Colonic mucosa (tissue), 4 donors: ENCODE measurements at places on chromosomes 12 and 14.

DNA sequence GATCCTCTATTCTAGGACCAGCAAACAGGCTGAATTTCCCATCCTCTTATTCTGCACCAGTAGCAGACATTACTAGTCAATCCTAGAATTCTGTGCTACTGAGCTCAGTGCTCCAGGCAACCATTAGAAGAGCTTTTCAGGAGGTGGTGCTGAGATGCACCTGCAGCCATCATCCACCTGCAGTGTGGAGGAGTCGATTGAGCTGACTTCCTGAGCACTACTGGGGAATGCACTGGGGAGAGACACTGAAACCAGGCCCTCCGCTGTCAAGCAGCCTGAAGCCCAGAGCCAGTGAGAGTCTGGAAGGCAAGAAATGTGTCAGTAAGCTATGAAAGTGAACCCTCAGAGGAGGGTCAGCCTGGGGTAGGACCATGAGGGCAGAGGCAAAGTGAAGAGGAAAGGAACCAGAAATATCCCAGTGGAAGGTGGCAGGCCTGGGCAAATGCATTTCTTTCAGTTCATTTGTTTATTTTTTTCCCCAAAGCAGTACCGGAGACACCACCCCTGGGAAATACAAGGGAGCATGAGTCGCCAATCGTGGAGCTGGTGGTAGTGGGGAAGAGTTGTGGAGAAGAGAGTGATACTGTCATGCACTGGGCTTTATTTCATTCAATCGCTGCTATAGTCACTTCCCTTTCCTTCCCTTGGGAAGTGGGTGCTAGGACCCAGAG is 23.0 kb upstream of the SERPINA4 start:
- H3K4me3 ChIP-seq: no peak overlapping the region
- no peaks in the 10 kb centered on the region for H3K4me1 ChIP-seq
- no peak for DNase-seq
- H3K27me3 ChIP-seq: no peaks in the 10 kb centered on the region
- no peak overlapping the region for H3K27ac ChIP-seq

- H3K4me3 ChIP-seq: no peak overlapping the region
- no peaks in the 10 kb centered on the region for H3K36me3 ChIP-seq
- H3K4me1 ChIP-seq: no peaks in the 10 kb centered on the region
- no peak for DNase-seq
Measured at GRCh38 chr12:100867639-100868393, 73.2 kb downstream of the ANO4 start.

GRCh38 chr12:59088673-59089072 is 168.4 kb upstream of the LRIG3 start:
- no peaks in the 10 kb centered on the region for H3K36me3 ChIP-seq
- H3K27ac ChIP-seq: no peak overlapping the region
- H3K4me3 ChIP-seq: no peak overlapping the region

DNA sequence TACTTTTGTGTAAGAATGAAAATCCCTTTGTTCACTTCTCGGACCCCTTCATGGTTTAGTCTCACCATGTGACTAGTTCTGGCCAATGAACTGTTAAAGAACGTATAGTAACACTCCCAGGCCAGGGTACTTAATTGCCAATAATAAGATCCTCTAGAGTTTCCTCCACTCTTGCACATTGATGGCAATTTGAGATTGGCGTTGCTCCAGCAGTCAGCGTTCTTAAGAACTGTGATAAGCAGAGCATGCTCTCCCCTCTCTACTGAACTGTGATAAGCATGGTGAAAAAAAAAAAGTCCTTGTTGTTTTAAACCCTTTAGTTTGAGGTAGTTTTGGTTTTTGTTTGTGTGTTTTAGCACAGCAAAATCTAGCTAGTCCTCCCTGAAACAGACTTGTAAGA is 854.5 kb downstream of the SLC6A15 start:
- no peak overlapping the region for H3K4me3 ChIP-seq
- H3K36me3 ChIP-seq: no peaks in the 10 kb centered on the region
- DNase-seq: no peak
- no peaks in the 10 kb centered on the region for H3K4me1 ChIP-seq
- no peak overlapping the region for H3K27ac ChIP-seq
- H3K27me3 ChIP-seq: no peaks in the 10 kb centered on the region

- no peaks in the 10 kb centered on the region for H3K4me1 ChIP-seq
- H3K36me3 ChIP-seq: no peaks in the 10 kb centered on the region
- no peaks in the 10 kb centered on the region for H3K27me3 ChIP-seq
Measured at GRCh38 chr14:96693987-96694386, 103.2 kb upstream of the VRK1 start.

- no peaks in the 10 kb centered on the region for H3K36me3 ChIP-seq
- no peaks in the 10 kb centered on the region for H3K4me1 ChIP-seq
- no peak overlapping the region for H3K27ac ChIP-seq
- no peak overlapping the region for H3K4me3 ChIP-seq
- no peak for DNase-seq
Measured at GRCh38 chr12:118271770-118272417, 100.8 kb downstream of the TAOK3 start.

- peak overlapping the region; percentile 39 for H3K27ac ChIP-seq
- H3K4me3 ChIP-seq: no peak overlapping the region
- peaks cover 18% of the 10 kb centered on the region for H3K4me1 ChIP-seq
- H3K27me3 ChIP-seq: no peaks in the 10 kb centered on the region
Measured at GRCh38 chr14:103890821-103891666, 37.2 kb upstream of the TDRD9 start.

- no peaks in the 10 kb centered on the region for H3K36me3 ChIP-seq
- no peak overlapping the region for H3K4me3 ChIP-seq
- H3K27ac ChIP-seq: no peak overlapping the region
- H3K27me3 ChIP-seq: no peaks in the 10 kb centered on the region
- DNase-seq: no peak
- no peaks in the 10 kb centered on the region for H3K4me1 ChIP-seq
Measured at GRCh38 chr14:94041551-94042346, 15.6 kb downstream of the OTUB2 start.

DNA sequence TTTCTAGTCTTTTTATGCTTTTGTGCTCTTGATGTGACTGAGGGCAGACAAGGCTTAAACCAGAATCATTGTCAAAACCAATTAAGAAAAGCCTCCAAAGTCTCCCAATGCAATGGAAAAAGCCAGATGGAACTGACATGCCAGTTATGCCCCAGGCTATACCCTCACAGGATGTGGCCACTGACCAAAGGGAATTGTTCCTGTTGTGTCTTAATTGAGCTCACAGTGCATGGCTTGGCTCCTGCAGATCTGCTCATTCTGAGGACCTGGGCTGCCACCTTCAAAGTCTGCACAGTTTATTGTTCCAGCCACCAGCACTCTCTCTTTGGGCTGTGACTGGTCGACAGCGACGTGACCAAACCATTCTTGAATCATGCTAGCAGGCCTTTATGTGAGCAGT is 17.1 kb upstream of the BICD1 start:
- H3K4me1 ChIP-seq: no peaks in the 10 kb centered on the region
- no peak overlapping the region for H3K4me3 ChIP-seq
- H3K27me3 ChIP-seq: no peaks in the 10 kb centered on the region
- H3K36me3 ChIP-seq: no peaks in the 10 kb centered on the region

DNA sequence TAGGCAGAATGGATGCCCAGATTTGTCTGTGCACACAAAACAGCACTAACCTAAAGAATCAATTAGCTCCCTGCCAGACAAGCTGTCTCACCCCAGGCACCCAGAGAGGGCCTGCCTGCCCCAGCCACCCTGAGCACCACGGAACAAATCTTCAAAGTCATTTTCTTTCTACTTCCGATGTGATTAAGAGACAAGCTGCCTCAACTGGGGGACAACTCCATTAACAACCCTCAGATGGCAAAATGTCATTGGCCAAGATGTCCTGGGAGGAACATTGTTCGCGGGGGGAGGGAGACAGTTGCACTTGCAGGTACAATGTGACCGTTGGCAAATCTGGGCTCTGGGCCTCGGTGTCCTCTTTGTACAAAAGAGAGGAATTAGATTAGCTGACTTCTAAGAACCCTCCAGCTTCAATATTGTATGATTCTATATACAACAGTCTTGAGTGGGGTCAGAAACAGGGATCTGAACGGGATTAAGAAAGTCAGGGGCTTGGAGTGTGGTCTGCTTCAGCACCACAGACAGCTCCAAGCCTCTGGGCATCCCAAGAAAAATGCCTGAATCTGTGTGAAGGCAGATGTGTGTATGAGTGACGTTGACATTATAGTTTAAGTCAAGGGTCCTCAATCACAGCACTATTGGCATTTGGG is 42.8 kb upstream of the CMKLR1 start:
- H3K27ac ChIP-seq: no peak overlapping the region
- H3K27me3 ChIP-seq: no peaks in the 10 kb centered on the region
- DNase-seq: no peak
- H3K4me1 ChIP-seq: no peaks in the 10 kb centered on the region
- no peaks in the 10 kb centered on the region for H3K36me3 ChIP-seq

- peaks cover 5% of the 10 kb centered on the region for H3K36me3 ChIP-seq
- no peak overlapping the region for H3K27ac ChIP-seq
- no peaks in the 10 kb centered on the region for H3K27me3 ChIP-seq
Measured at GRCh38 chr12:14665354-14666348, 30.7 kb downstream of the GUCY2C start.

DNA sequence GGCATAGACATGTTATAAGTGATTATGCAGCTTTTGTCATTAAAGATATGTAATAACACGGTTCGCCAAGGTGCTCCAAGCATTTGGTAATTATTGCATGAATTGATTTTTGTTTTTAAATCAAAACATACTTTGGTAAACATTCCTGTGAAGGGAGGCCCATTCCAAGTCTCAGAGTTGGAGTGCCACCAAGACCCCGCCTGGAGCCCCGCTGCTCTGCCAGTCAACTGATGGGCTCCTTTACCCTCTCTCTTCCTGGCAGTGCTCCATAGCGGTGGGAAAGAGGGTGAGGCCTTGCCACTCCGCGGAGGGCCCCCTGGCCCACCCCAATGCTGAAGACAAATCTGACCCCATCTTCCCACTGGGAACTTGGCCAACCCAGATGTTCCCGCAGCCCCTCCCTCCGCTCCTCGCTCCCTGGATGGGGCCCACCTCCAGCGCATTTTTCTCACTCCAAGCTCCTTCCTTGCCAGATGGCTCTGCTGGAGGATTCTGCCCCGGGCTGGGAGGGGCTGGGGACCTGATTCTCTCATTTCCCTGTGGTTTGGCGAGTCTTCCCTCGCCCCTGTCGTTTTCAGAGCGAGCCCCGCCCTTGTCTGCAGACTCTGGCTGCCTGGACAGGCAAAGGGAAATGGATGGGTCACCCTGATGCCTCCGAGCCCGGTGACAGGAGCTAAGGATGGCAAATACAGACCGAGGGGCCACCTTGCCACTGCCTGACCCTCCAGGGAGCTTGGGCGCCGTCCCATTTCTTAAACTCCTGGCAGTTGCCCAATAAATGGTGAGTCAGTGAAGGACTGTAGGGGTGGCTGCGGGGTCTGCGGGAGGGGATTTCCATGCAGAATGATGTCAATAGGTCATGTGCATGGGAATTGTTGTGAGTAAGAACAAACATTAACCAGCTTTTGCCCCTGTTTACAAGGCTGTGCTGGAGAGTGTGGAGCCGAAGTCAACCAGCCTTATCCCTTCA is 9.2 kb upstream of the PAPLN start:
- no peaks in the 10 kb centered on the region for H3K4me1 ChIP-seq
- DNase-seq: peak; percentile 30
- H3K4me3 ChIP-seq: no peak overlapping the region
- H3K36me3 ChIP-seq: no peaks in the 10 kb centered on the region

DNA sequence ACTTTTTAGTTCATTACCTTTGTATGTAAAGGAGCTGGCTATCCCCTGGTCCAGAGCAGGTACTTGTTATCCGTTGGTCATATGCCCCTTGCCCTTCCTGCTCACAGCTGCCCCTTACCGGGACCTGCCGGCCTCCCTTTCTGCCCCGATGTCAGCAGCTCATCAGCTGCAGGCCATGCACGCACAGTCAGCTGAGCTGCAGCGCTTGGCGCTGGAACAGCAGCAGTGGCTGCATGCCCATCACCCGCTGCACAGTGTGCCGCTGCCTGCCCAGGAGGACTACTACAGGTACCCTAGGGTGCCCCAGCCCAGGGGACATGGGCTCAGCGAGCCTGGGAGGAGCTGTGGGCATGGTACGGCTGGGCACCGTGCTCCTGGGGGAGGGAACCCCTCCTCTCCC is 2.3 kb upstream of the RNU7-1 start:
- no peak overlapping the region for H3K27ac ChIP-seq
- no peak for DNase-seq
- no peak overlapping the region for H3K4me3 ChIP-seq
- peaks cover 14% of the 10 kb centered on the region for H3K4me1 ChIP-seq

DNA sequence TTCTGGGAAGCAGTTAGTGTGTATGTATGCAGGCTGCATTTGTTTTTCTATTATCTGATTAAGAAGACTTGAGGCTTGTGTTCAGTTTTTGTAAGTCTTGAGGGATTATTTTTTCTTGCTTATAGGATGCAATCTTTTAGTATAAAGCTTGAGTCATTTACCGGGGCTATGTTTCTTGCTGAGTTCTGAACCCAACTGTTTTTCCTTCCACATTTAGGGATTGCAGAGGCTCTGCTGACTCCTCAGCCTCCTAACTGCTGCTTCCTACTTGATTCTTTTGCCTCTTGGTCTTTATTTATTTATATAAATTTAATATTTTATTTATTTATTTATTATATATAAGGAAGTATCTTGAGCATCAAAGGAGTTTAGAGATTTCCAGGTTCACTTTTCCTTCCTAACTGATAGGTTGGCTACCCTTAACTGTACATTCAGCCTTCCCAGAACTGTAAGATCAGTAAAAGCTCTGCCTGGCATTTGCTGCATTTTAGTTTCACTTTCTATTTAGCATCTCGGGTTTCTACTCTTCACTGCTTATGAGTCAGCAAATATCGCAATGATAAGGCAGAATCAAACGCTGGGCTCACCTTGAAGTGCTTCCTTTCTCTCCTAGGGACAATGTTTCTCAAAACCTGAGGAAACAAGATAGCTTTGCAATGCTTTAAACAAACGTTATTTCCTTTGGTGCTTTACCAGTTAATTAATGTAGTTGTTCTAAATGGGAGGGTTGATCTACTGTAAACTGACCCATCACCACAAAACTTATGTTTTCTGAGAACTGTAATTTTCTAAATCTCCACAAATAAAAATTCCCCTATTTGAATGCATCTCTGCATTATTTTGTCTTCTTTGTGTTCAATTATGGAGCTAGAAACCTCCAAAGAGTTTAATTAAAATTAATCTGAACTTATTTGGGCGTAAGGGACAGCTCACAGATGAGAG is 1183.7 kb upstream of the TMEM132C start:
- no peaks in the 10 kb centered on the region for H3K27me3 ChIP-seq
- peak overlapping the region; percentile 6 for H3K4me3 ChIP-seq
- H3K27ac ChIP-seq: peak overlapping the region; percentile 13
- peak; percentile 25 for DNase-seq

GRCh38 chr12:48958049-48958388 is 732 bp upstream of the ARF3 start:
- no peak for DNase-seq
- H3K27me3 ChIP-seq: no peaks in the 10 kb centered on the region
- H3K4me3 ChIP-seq: peak overlapping the region; percentile 92
- peak overlapping the region; percentile 88 for H3K27ac ChIP-seq

DNA sequence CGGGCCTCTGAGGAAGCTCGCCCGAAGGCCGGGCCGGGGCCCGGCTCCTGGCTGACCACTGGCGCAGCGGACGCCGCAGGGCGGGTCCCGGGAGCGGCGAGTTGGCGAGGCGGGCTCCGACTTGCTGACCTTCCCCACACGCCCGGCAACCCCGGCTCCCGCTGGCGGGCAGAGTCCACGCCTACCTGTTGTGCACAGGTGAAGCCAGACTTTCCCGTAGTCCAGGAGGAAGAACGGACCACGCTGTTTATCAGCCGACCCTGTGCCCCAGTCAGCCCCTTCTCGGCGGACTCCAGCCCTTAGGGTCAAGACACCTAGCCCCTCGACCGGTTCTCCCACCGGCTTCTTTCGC is 407 bp downstream of the HEATR5A start:
- H3K36me3 ChIP-seq: no peaks in the 10 kb centered on the region
- DNase-seq: peak; percentile 87
- H3K4me3 ChIP-seq: peak overlapping the region; percentile 73
- peak overlapping the region; percentile 87 for H3K27ac ChIP-seq
- no peaks in the 10 kb centered on the region for H3K27me3 ChIP-seq
- H3K4me1 ChIP-seq: no peaks in the 10 kb centered on the region
